Activated T-helper 9 cell treated with anti-CD3 and anti-CD28 coated beads, Interleukin-2, amount 50 U/mL, for 16 hours (primary cell): ENCODE measurements at places on chromosomes 1 and 21.
A peak's percentile ranks its signal among the peaks of the same experiment; 100 is the strongest.

GRCh38 chr1:15304708-15305467 lies 57.9 kb downstream of the FHAD1 start:
- DNase-seq, result peak; percentile 61

GRCh38 chr1:245987219-245987545 lies 519.9 kb downstream of the SMYD3 start:
- DNase-seq, result no peak

DNA sequence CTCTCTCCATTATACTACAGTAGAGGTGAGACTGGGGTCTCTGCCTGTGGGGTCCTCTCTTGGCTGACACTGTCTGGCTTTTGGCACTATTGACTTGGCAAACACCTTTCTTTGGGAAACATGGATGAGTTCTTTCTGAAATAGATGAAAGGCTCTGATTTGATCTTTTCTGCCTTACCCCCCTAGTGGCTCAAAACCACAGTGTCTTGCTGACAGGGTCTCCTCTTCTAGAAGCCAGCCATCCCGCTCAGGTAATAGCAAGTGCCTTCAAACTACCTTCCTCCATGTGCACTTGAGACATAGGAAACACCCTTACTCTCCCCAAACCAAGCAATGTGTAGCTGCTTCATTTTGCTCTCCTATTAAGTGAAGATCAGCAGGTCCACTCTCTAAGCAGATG lies 260.4 kb downstream of the BRINP2 start:
- no peak for DNase-seq

DNA sequence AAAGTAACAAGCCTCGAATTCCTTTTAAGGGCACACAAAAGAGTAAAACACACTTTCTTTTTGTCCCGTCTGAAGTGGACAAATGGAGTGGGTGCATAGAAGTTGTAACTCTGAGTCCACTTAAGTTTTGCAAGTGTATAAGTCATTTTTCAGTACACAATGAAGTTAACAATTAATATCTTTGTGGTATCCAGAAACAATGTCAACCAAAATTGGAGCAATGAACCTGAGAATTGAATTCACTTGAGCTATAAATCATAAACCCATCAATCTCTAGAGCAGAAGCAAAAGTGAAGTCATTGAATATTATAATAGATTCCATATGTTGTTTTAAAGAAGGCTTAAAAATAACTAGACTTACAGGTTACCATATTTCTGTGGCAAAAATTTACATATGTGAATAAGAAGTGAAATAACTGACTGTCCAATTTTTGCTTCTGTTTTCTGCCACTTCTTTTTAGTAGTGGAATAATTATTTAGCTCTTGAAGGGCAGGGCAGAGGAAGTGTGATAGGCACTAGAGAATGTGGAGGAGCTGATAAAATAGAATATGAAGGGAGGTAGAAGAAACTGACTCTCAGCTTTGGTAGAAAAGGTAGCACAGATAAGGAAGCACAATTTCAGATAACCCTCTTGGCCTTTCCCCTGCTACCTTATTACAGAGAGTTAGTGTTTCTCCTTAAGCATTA lies 73.9 kb upstream of the RGL1 start:
- DNase-seq, result no peak

DNA sequence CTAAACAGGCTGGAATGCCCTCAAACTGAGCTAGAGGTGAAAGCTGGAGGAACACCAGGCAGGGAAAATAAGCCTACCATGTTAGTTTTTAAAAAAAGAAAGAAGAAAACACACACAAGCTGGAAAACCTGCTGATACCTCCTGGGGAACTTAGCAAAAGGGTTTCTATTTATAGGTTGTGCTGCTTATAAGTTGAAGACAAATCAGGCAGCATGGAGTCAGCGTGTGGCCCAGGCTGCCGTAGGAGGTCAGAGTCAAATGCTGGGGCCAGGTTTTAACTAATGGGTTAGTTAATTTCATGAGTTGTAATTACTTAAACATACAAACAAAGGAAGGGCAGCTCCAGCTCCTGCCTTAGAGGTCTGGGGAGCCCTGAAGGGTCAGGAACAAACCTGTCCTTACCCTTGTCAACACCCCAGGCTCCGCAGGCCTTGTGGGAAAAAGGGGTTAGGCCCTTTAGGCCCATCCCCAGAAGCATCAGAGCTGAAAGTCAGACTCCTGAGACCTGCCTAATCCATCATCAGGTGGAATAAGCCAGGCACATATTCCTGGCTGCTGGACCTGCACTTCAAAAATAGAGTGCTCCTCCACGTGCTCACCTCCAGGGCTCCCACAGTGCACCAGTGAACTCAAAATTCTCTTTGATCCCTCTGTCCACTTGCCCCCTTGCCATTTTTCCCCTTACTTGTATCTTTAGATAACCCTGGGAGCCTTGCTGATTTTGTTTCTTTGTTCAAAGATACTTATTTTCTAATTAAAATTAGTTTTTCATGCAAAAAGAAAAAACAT lies 59.7 kb downstream of the BRINP2 start:
- DNase-seq, result no peak

DNA sequence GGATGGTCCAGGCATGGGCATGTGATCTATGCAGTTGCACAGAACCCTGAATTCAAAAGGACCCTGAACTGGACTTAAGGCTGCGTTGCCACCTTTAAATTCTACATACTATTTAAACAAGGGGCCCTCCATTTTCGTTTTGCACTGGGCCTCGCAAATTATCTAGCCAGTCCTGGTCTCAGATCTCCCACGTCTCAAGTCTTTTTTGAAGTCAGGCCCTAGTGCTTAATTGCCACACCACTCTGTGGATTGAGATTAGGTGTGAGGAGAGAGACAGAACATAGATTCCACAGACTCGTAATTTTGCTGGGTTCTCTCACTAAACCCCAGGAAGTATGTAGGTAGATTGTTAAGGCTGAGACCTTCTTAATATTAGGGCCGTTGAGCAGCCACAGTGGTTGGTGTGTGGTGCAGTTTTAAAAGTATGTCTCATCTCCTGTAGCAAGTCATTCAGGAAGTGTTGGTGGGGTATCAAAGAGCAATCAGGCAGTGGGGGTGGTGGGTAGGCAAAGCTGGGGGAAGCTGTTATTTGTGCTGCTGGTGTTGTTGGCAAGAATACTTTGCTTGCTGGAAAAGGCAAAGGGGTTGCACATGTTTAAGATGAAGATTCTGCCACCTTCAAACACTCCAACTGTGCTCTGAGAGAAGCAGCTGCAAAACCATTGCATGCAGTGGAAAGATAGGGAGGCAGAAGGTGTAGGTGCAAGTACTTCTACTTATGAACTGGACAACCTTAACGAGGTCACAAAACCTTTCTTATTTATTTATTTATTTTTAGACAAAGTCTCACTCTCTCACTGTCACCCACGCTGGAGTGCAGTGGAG lies 11.2 kb downstream of the CD84 start:
- DNase-seq, result peak; percentile 42

GRCh38 chr1:227884370-227885134 lies 63.2 kb downstream of the WNT9A start:
- no peak for DNase-seq

DNA sequence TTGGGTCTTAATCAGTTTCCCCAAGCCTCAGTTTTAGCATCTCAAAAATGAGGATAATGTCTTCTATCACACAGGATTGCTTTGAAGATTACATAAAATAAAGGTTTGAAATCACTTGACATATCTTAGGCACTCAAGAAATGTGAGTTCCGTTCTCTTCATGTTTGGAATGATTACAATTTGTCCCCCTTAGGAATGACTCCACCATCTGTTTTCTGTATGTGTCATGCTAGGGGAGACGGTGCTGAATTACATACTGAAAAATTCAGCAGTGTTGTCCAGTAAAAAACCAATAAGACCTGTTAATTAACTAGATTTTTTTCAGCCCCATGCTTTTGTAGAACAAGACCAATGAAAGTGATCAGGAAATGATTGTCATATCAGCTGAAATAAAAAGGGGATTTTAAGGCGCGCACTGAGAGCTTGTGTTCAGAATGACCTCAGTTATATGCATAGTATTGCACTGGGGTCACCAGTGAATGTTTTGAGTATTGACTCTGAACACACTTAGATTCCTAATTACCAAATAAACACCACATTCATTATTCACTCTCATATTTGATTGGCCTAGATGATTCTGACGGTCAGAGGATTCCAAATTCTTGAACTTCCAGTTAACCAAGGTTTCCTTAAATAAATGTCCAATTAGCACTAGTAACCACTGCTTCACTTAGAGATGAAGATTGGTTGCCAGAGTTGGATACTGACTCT lies 114.5 kb upstream of the KCNK2 start:
- no peak for DNase-seq

GRCh38 chr21:32742396-32742795 lies 14.6 kb upstream of the SYNJ1 start:
- DNase-seq, result no peak

DNA sequence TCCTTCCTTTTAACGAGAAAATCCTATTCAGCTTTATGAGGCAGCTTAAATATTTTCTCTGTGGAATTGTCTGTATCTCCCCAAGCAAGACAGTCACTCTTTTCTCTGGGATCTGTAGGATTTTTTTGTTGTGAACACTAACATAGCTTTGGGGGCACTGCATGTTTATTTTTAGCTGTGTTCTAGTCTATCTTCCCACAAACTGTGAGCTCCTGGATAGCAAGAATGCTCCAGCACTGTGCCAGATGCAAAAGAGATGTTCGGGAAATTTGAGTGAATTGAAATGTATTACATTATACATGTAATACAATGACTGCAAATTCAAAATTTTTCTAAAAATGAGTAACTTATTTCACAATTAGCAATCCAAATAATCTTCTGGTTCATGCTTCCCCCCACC lies 282.2 kb downstream of the PLPP3 start:
- no peak for DNase-seq

DNA sequence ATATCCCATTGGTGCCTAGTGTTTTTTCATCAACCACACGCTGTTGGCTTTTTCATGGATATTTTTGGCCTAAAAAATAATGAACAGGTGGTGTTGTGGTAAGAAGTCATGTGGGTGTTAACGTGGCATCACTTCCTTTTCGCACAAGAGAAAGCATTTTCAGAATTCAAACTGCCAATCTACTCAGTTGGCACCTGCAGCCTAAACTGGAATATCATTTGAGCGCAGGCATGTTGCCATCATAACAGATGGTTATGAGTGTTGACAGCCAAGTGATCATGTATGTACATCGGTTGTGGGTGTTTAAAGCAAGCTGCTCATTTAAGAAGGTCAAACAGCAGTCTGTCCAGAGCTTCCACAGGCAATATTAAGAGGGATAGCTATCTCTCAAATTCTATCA lies 1963.0 kb downstream of the NCAM2 start:
- no peak for DNase-seq

DNA sequence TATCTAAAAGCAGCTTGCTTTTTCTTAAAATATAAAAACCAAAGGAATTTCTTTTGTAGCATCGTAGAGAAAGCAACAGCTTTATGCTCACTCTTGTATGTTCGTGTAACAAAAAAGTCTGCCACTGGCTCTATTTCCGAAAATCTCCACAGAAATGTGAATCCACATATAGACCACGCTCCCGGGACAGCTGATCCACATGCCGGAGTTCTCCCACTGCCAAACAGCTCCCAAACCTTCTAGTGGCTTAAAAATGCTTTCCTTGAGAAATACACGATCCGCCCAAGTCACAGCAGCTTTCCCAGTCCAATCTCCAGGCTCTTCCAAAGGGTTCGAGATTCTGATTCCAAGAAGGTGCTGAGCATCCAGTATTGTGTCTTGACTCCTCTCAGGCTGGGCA lies 29.3 kb downstream of the PCSK9 start:
- DNase-seq, result no peak

DNA sequence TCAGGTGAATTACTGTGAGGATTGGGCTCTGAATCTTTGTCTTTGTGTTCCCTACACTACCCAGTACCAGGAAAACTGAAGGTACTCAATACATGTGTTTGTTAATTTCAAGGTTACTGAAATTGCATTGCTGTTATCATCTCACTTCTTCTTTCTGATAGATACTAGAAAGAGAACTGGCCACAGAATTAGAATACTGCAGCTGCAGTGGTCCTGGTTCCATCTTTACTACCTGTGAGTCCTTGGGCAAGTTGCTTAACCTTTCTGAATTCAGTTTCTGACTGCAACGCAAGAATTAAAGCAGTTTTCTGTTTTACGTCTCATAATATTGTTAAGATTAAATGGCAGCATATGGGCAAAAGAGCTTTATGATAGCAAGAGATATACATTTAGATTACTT lies 263.5 kb downstream of the LMO4 start:
- DNase-seq, result no peak

GRCh38 chr1:25620701-25621350 lies 4.2 kb downstream of the MAN1C1 start:
- DNase-seq, result no peak

DNA sequence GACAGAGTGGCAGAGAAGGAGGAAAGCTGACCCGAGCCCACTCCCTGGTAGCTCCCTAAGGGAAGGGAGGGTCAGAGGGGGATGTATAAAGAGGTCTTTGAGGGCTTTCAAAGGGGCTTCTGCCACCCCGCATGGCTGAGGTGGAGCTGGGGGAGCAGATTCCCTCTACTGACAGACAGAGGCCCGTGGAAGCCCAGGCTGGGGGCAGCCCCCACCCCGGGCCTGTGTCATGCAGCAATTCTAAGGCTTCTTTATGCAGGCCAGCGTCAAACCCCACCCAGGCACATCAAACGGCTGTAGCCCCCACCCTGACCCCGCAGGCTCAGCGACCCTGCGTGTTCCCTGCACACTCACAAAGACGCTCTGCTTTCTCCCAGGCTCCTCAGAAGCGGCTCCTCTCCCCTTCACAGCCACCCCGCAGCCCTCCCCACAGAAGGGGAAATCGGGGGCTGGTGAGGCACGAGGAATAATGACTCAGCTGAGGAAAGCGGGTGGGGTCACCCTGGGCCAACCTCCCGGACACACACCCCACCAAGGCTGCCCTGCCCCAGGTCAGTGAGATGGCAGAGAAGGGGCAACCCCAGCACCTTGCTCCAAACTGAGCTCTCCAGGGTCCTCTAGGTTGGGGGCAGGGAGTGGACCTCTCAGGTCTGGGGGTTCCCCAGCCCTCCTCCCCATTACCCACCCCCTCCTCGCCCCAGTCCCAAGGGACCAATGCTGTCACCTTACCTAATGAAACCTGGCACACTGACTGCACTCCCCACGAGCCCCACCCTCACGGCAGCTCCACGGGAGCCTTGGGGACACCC lies 10.8 kb downstream of the SLC45A3 start:
- DNase-seq, result no peak

DNA sequence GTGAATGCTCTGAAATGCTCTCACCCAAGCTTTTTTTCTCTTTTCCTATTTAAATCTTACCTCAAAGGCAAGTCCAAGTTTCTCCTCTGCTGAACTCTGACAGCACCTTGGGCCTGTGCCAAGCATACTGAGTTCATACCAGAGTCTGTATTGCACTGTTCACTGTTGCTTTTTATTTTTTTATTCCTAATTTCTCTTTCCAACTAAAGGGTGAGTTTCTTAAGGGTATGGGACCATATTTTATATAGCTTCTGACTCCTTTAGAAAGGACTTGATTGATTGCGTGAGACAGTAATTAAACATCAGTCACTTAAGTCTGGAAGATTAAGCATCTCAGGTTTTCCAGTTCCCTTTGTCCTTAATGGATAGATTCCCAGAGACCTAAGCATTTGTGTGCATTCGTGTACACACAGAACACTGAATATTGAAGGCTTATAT lies 69.9 kb downstream of the CACHD1 start:
- DNase-seq, result no peak

- DNase-seq, result no peak
These were observed 453.9 kb upstream of the PKN2 start for GRCh38 chr1:88230126-88230525.

- no peak for DNase-seq
These were observed 249.2 kb downstream of the NCAM2 start for GRCh38 chr21:21247424-21247823.
